COR-L47 (cell line): ENCODE measurements at places on chromosomes 3 and 15.

DNA sequence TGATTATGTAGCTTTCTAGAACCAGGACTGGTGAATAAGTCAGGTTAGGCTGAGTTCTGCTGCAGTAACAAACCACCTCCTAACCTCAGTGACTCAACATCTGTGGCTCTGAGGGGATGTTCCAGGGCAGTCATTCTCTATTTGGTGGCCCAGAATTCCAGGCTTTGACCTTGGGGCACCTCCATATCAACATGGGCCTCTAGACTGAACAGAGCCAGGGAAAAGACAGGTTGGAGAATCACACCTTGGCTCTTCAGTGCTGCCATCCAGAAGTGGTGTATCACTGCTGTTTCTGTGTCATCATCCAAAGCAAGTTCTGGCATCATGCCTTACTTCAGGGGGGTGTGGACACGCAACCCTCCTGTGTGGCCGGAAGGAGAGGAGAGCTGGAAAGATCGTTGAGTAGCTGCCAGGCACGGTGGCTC, 15.3 kb downstream of the ZBTB47 start:
- DNase-seq = no peak

- DNase-seq = no peak
Observed at GRCh38 chr3:69445024-69445423, 59.1 kb upstream of the FRMD4B start.

- no peak for DNase-seq
Observed at GRCh38 chr3:153591561-153592245, 429.7 kb downstream of the RAP2B start.

DNA sequence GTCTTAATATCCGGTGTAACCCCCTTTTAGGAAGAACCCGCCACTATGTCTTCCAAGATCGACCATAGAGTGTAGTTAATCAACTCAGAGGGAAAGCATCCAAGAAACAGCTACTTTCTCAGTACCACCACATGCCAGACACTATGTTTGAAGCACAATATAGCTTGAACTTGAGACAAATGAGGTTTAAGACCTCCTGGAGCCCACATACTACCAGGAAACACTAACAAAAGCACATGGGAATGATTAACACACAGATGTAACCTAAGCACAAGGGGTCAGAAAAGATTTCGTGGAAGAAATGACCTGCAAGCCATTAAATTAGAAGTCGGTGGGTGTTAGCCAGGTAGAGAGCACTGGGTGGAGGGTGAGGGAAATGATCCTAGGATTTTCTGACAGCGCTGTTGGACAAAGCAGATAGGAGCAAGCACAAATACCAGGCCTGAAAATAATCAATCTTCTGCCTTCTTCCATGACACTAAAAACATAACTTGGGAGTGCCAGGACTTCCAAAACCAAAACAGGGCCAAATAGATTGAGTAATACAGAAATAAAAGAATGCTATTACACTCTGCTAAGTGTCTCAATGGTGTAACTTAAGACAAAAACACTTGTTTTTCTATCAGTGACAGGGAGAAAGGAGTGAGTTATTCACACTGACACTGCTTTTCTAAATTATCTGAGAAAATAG, 213.7 kb downstream of the FOXP1 start:
- no peak for DNase-seq

DNA sequence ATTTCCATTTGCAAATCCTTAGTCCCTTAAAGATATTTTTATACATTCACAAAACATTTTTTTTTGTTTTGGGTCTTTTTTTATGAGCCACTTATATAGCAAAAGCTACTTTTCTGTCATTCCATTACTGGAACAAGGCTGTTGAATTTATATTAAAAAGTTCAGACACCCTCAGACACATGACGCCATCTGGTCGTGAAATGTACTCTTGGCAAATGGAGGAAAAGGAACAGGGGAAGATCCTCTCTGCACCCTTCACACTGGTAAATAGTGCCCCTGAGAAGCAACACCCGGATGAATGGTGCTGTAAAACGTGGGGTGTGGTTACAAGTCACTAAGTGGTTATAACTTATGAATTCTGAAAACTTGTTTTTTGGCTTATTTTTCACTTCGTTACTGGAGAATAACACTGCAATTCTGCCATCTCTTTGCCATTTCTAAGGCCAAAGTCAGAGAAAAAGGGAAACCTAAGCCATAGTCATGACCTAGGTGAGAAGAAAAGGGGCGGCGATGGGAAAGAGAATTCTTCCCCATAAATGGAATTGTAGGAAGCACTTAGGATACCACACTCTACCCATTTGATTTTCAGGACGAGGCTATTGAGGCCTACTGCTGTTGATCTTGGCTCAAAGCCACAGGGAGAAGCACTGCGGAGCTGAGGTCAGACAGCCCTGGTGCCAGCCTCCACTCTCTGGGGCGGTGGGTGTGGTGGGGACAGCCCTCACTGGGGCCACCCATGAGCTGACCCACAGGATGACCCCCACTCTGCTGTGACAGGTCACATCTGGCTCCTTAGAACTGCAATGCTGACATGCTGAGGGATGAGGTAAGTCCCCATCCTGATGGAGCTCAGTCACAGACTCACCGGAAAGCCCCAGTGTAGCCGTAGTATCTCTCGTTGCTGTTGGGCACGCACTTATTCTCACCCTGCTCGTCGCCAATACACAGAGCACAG, 21.9 kb downstream of the LTF start:
- DNase-seq = no peak

- DNase-seq = no peak
Observed at GRCh38 chr15:77476995-77477394, 56.3 kb downstream of the HMG20A start.

- no peak for DNase-seq
Observed at GRCh38 chr15:90358124-90359033, 6.3 kb downstream of the ZNF774 start.

- DNase-seq = no peak
Observed at GRCh38 chr3:184228376-184229137, 828 bp upstream of the VWA5B2 start.

DNA sequence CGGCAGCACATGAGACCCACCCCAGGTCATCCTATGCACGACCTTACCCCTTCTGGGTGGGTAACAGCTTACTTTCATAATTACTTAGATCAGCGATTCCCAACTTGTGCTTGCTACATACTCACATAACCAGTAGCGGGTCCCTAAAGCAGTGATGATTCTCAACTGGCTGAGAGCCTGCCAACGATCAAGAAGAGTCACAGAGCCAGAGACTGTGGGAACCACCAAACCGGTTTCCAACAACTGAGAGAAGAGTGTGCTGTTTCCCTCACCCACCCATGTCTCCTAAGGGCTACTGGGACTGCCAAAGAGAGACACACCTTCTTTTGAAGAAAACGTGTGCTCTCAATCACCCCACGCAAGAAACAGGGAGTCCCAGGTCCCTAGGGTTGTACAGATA, 12.0 kb upstream of the XXYLT1 start:
- DNase-seq = no peak

- no peak for DNase-seq
Observed at GRCh38 chr3:64238971-64239667, 13.9 kb upstream of the PRICKLE2 start.

- no peak for DNase-seq
Observed at GRCh38 chr15:70204652-70205051, 106.9 kb upstream of the TLE3 start.

DNA sequence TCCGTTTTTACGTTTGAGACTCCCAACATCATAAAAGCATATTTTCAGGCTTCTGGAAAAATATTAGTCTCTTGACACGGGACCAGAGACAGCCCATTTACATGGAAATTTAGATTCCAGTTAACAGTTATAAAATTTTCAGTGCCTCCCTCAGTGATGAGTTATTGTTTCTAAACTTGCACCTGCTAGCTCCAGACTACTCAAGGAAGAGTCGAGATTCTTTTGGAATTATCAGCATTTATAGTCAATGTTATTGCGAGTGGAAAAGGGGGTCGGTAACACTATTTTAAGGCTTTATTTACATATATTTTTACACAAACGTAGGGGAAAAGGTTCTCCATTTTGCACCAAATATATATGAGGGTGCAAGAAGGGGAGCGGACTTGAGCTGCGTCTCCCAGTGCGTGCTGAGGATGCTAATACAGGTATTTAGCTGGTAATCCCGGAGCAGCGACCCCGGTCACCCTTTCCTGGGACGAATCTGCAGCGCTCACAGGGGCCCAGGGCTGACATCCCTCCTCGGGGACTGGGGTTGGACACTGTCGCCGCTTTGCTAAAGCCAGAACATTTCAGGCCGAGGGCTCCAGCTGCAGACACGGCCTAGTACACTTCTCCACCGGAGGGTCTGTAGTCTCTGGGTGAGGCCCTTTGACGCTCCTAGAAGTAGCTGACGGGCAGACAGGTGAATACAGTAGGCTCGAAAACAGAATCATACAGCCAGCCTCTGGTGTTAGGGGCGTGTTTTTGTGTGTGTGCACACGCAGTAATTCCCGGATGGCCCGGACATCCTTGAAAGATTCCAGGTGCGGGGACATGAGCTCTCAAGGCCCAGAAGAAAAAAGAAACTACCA, 729 bp upstream of the ZBTB11 start:
- DNase-seq = no peak

- peak; percentile 53 for DNase-seq
Observed at GRCh38 chr3:107432013-107432515, 54.8 kb downstream of the CCDC54 start.

GRCh38 chr15:52060501-52060900, 41.5 kb downstream of the MAPK6 start:
- no peak for DNase-seq

DNA sequence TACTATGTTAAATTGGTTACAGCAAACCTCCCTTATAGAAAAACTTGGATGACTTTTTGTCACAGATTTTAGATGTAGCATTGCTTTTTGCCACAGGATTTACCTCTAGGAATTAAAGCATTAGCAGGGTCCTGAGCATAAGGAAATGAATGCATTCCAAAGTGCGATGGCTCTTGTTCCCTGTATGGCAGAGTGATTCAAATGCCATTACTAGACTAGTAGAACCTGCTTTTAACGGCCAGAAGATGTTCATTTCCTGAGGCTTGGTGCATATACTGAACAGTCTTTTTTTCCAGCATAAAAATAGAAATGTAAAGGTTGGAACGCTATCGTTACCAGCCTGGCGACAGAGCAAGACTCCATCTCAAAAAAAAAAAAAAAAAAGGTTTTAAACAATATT, 59.4 kb downstream of the WNT5A start:
- DNase-seq = no peak

DNA sequence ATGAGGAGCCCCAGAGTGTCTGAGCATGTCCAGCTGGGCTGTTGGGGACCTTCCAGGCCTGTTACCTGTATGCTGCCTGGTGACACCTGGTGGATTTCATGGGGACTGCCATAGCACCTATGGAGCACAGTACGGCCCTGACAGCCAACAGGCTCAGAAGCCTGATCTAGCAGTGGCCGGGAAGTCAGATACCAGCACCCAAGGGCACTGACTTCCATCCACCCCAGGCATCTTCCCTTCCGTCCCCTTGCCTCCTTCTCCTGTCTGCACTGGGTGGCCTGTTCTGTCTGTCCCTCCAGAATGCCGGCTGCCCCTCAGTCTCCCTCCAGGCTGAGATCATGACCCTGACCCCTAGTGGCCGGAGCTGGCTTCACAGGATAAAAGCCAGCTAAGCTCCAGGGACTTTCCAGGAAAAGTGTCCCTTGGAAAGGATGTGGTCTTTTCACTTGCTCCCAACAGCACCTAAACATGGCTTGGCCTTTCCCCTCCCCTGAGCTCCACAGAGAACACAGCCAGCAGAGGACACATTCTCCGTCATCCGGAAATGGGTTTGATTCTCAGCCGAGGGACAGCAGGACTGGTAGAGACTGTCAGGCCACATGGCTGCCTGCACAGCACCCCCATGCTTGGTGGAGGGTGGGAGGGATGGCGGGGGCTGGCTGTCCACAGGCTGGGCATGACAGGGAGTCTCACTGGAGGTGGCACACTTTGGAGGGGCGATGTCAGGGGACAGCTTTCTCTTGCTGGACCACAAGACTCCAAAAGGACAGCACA, 9.5 kb downstream of the RPS17 start:
- DNase-seq = no peak

DNA sequence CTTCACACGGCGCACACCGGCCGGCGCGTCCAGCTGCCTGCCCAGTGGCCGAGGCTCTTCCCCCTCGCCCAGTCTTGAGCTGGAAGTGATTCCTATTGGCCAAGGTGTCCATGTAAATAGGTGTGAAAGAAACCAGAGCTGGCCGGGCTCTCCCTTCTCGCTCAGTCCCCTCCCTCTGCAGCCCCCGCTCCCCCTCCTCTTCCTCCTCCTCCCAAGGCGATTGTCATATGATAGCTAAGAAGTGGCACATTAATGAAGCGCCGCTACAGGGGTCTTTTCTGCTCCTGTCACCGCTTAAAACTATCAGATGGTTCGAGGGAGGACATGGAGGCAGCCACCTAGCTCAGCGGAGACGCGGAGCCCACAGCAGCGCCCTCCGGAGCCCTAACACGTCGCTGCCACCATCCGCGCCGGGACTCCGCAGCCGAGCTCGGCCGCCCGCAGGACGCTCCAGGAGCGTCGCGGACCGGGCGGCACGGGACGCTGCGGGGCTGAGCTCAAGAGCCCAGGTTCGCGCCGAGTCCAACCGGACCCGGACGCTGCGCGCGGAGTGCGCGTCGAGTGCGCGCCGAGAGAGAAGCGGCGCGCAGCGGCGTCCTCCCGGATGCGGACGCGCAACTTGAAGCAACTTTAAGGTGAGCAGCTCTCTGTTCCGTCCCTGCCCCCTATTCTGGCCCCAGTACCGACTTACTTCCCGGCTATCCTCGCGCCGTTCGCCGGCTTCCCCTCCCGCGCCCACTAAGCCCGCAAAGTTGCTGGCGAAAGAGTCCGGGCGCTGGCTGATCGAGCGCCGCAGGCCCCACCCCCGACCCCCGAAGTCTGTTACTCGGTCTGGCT, at the start of gene FOXB1:
TSS of gene FOXB1 (plus strand) at position 303 of the 837 bp plus-strand sequence. CDS start 653 bp downstream, outside the sequence.
- DNase-seq = peak; percentile 28

GRCh38 chr3:3109407-3110298, 521 bp downstream of the IL5RA start:
- DNase-seq = no peak

DNA sequence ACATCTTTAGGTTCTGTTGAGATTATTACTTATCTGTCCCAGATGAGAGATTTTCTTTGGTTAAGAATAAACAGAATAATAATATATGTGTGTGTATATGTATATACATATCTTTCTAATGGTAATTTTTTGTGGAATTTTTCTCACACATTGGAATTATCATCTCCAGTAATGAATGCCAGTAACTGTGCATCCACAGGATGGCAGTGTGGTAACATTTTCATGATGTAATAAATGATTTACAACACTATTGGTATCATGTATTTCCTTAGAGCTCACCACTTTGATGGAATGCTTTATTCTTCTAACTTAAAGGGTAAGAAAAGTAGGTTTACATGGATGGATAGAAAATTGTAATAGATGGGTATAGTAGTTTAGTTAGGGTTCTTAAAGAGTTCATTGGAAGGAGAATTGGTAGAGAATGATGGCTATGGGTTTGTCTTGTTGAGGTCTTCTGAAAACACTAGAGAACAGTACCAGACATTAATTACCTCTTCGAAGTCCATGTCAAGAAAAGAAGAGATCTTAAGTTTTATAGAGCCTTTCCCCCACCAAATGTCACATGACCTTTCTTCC, 78.1 kb downstream of the STT3B start:
- DNase-seq = no peak

- no peak for DNase-seq
Observed at GRCh38 chr15:41331281-41331680, 1.1 kb downstream of the OIP5 start.

- no peak for DNase-seq
Observed at GRCh38 chr3:150797155-150797554, 34.2 kb upstream of the SIAH2 start.
